Activated naive CD4-positive, alpha-beta T cell treated with anti-CD3 and anti-CD28 coated beads, Interleukin-2, amount 50 U/mL, for 16 hours (primary cell): ENCODE measurements at places on chromosomes 4 and X.

DNA sequence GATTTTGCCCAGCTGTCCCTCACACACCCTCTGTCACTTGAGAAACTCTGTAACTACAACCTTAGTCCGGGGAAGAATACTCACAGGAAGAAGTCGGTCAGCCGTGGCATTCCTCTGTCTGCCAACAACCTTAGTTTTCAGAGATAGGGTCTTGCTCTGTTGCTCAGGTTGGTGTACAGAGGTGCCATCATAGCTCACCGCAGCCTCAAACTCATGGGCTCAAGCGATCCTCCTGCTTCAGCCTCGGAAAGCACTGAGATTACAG, 12.2 kb upstream of the SPCS3 start:
- DNase-seq = no peak

GRCh38 chrX:118254611-118255010, 91.3 kb upstream of the WDR44 start:
- peak; percentile 13 for DNase-seq

DNA sequence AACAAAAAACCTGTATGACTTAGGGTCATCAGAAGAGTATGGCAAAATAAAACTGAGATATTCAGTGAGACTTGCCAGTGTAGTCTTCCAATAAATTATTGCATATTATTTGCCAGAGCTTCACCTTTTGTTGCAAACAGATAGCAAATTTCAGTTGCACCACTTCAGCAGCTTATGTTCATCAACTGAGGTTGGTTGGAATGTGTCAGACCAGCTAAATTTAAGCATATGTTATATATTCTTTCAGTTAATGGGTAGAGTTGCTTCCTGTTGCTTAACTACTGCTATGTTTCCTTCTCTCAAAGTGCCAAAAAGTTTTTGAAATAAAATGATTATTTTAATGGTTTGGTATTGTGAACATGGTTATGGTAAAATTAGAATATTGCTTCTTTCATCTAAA, 61.5 kb downstream of the GALNT7 start:
- no peak for DNase-seq

DNA sequence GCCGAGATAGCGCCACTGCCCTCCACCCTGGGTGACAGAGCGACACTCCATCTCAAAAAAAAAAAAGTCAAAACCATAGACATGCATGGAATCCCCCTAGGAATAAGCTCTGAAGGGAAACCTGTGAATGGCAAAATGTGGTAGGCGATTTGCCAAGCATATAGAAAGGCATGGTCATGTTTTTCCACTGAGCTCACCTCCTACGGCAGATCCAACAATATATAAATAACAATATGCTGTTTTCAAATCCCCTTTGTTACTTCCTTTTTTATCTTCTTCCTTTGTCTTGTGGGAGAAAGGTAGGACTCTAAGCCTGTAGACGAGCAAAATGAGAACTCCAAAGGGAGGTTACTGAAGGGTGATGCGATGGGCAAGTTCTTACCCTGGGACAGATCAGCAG, 219.0 kb downstream of the PALLD start:
- no peak for DNase-seq

DNA sequence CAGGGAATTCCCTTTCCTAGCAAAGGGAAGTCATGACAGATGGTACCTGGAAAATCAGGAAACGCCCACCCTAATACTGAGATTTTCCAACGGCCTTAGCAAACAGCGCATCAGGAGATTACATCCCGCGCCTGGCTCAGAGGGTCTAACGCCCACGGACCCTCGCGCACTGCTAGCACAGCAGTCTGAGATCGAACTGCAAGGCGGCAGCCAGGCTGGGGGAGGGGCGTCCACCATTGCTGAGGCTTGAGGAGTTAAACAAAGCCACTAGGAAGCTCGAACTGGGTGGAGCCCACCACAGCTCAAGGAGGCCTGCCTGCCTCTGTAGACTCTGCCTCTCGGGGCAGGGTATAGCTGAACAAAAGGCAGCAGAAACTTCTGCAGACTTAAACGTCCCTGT, 507.7 kb downstream of the ZIC3 start:
- DNase-seq = no peak

- no peak for DNase-seq
Measured at GRCh38 chrX:68355629-68355920, 77.7 kb downstream of the OPHN1 start.

- DNase-seq = no peak
Measured at GRCh38 chr4:64940698-64941097, 531.4 kb upstream of the TECRL start.

GRCh38 chrX:20547611-20548051, 280.9 kb upstream of the RPS6KA3 start:
- DNase-seq = no peak

- DNase-seq = no peak
Measured at GRCh38 chr4:37625499-37625898, 60.7 kb downstream of the RELL1 start.

GRCh38 chrX:15977644-15978043, 123.0 kb upstream of the AP1S2 start:
- DNase-seq = no peak

- DNase-seq = no peak
Measured at GRCh38 chrX:118497180-118497818, 1.7 kb downstream of the DOCK11 start.

DNA sequence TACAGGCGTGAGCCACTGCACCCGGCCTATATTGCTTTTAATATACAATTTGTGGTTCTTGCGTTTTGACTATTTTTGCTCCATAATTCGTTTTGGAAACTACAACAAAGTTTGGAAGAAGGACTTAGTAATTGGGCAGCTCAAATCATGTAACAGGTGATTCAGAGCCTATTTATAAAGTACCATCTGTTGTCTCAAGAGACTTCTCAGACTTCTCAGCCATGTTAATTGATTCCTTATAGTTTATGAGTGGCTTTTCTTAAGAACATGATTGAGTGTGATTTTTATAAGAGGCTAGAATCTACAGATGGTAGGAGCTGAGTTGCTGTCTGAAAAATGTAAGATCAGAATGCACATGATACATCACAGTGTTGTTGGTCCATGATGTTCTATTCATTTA, 240.2 kb downstream of the ADGRL3 start:
- DNase-seq = no peak

DNA sequence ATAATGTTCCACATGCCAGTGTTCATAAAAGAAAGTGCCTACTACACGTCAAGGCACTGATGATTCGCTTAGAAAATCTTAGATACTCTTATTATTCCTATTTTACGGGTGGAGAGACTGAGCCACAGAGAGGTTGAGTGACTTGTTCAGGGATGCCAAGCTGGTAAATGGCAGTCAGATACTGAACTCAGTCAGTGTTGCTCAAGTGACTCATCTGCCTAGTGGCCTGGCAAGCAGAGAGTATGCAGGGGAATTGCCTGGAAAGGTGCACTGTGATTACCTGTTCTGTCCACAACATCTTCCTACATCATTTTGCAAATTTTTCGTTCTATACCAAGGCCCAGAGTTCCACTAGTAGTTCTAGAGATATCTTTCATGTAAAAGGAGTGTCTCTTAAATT, 68.4 kb downstream of the RAPGEF2 start:
- DNase-seq = no peak

DNA sequence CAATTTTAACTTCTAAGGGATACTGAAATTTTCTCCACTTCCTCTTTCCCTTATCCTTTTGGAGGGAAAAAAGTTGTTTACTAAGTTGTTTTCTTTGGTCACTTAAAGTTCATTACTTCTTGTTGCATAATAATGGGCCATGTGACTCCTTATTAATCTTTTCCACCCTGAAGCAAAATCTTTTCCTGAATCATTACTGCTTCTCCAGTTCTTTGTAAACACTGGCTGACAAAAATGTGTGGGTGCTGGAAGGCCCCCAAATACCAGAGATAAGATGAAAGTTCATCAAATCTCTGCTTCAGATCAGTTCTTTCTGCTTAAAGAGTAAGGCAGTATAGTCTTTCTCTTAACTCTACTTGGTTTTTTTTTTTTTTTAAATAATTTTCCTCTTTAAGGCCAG, 108.9 kb upstream of the NHS start:
- DNase-seq = no peak

- no peak for DNase-seq
Measured at GRCh38 chr4:18666322-18666721, 644.8 kb upstream of the LCORL start.

- DNase-seq = no peak
Measured at GRCh38 chr4:20646287-20646686, 54.0 kb upstream of the PACRGL start.

DNA sequence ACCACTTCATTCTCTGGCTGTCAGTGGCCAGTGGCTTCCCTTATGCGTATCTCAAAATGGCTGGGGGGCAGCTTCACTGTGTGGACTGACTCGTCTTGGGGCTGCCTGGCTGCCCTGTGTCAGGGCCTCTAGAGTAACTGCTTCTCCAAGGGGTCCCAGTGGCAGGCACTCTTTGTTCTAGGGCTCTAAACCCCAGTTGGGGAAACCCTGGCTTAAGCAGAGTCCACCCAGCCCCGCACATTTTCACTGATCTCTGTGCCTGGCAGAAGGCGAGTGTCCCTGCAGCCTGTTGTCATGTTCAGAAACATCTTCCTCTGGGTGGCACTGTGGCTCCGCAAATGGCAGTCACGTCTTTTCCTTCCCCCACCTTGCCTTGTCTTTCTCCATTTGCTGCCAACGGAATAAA, 59.7 kb downstream of the NBDY start:
- DNase-seq = no peak

DNA sequence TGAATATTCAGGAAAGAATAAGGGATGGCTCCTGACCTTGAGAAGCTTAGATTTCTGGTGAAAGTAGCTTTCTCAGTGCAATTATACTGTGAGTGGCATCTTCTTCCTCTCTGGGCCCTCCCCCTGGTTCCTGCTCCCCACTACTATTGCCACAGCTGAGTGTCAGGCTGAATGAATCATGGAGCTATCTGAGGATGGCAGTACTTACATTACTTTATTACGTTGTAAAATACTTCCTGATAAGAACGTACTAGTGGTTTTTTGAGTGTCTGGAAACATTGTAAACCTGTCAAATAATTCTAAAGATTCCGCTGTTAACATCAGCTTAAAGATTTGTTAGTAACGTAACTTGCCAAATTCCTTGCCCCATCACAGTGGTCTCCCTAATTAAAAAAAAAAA, 36.2 kb downstream of the ARHGAP10 start:
- DNase-seq = no peak

DNA sequence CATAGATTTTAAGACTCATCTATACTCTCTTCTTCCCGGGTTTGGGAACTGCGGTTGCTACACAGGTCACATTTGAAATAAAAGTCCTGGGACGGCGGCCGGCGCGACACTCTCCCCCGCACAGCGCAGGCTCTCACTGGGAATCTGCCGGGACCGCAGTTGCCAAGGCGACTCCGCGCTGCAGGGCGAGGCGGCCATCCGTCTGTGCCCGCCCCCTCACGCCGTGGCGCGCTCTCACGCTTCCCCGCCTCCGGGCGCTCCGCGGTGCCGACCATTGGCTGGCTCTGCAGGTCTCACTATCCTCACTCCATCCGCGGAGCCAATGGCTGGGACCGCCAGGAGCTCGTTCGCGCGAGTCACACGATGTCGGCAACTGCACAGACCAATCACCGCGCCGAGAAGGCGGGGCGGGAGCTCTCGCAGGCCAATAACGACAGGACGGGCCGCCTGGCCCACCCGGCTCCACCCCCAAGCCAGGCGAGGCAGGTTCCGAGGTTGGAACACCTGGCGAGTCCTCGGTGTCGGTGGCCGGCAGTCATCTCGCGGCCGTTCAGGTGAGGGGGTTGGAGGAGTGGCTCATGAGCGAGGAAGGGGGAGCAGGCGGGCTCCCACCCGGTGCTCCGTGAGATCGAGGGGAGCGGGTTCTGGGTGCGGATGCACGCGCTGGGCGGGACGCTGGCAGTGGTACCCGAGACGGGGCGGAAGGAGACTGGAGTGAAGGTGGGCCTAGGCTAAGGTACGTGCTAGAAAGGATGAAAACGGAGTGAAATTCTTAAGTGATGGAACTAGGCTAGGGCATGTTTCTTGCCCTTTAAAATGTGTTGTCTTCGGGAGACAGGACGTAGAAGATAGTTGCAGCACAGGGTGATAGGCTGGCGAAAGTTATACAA, at the start of gene MSMO1:
TSS of gene MSMO1 (plus strand) at position 459 of the 890 bp plus-strand sequence. CDS start 5,702 bp downstream, outside the sequence.
- peak; percentile 99 for DNase-seq

DNA sequence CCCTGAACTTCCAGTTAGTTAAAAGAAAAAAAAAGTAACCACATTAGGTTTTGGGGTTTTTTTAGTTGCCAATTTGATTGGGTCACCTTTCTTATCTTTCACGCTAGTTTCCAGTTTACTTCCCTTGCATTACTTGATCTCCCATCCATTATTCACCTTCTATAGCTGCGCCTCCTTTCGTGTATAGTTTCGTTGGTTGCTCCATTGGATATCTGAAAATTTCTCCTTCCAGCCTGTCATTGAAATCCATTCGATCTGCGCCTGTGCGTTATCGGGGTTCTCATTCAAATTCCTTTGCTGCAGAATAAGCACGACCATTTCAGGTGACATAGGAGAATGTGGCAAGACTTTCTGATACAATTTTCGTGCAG, 764 bp downstream of the TRAPPC11 start:
- no peak for DNase-seq

- DNase-seq = peak; percentile 14
Measured at GRCh38 chr4:1208266-1208961, 36.0 kb upstream of the SPON2 start.

DNA sequence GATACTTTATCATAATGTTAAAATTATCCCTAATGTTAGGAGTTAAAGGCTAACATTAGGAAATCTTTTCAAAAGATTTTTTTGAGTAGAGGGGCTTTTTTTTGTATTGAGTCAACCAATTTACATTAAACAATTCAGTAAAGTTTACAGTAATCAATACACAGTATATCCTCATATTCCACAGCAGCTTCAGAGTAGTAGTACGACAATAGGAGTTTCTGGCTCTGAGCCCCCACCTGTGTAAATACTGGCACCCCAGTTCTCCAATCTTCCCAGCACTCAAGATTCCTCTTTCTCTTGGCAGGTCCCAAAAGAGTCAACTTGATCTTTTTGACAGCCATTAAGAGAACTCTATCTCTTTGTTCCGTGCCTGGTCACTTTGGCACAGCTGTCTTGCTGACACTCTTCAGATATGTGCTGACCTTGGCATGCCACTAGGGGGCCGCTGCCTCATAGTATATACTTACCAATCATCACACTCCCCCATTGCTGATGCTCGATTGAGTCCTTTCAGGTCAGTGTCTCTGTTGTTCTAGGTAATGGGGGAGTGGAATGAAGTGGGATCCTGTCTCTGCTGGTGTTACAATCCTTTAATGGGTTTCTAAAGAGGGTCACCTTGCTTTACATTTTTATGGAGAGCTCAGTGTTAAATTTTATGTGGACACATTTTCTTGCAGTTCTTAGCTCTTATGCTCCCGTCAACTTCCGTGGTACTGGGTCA, 19.5 kb upstream of the CCNI start:
- DNase-seq = peak; percentile 70

GRCh38 chr4:186878203-186878776, 154.6 kb upstream of the FAT1 start:
- DNase-seq = no peak

DNA sequence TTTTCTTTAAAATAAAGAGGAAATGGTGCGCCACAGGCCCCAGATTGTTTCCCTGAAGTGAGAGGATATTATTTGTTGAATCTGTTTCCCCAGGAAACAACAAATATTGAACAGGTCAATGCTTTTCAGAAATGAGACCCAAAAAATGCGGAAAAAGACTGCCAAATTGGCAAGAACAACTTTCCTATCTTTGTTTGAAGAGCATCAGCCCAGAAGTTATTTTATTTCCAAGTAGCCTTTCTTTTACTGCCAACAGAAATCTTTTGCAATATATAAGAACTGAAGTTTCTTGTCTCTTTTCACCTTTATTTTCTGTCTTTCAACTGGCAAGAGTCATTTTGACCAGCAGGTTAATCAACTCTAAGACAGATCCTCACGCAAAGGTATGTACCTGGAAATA, at the start of gene SMR3A:
TSS of gene SMR3A (plus strand) at position 301 of the 400 bp plus-strand sequence. CDS start 1,356 bp downstream, outside the sequence.
- DNase-seq = no peak
